ENCODE measurements at places on chromosomes 2 and 18.
A peak's percentile ranks its signal among the peaks of the same experiment; 100 is the strongest.

DNA sequence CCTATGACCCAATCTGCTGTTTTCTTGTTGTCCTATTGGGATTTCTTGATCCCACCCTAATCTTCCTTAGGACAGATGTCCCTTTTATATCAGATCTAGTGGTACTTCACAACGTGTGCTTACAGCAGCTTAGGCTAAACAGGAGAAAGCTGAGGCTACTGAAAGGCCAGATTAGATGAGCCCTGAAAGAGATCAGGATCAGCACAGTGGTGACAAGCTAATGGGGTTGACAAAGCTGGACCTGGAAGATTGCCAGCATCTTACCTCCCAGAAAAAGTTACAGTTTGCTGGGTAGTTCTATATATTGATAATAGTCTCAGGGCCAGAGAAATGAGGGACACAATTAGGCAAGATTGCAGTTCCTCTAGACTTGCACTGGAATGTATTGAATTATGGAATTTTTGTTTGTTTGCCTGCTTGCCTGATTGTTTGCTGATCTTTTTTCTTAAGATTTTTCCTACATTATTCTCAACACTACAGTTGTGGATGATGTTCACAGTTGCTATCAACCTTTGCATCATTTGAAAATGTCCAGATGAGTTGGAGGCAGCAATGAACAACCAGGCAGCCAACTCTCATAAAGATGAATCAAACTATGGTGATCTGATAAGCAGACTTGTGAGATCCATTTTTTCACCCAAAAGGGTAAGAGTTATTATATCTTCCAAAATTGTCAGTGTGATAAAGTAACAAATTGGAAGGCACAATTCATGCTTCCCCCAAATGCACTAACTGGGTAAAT, 49.1 kb upstream of the PIK3C3 start:
- no peak for DNase-seq

GRCh38 chr2:3175568-3175955, 202.1 kb downstream of the EIPR1 start:
- DNase-seq = no peak

- no peak for DNase-seq
Measured at GRCh38 chr18:5979176-5979888, 84.0 kb upstream of the TMEM200C start.

GRCh38 chr2:231163011-231163410, 35.4 kb upstream of the ARMC9 start:
- no peak for DNase-seq

DNA sequence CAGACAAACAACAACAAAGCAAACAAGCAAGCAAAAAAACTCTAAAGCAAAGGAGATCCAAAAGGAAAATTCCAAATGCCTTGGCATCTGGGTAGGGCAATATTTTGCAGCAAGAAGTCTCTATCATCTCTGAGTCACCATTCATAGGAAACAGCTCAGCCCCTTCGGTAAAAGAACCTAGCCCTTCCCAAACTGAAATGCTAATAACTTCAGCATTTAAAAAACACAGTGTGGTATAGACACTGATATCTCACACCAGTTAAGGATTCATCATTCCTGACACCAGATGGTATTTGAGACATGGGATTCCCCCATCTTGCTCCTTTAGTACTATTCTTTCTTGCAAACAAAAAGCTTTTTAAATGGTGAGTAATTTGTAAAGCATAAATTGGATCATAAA, 491.8 kb downstream of the TXNL1 start:
- DNase-seq = no peak

DNA sequence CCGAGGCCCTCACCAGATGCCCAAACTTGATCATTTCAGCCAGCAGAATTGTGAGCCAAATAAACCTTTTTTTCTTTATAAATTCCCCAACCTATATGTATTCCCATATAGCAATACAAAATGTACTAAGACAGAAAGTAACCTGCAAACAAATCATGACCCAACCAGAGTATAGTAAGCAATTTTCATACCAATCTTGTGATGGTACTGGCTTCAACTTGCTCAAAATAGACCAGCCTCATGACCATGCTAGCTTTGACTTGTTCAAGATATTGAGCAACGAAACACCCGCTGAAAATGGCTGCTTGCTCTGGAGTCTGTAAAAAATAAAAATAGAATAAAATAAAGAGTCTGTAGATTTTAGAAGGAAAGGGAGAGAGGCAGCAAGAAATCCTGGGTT, 97.6 kb downstream of the C1D start:
- no peak for DNase-seq

GRCh38 chr2:183093857-183094657, 15.5 kb downstream of the DUSP19 start:
- DNase-seq = no peak

DNA sequence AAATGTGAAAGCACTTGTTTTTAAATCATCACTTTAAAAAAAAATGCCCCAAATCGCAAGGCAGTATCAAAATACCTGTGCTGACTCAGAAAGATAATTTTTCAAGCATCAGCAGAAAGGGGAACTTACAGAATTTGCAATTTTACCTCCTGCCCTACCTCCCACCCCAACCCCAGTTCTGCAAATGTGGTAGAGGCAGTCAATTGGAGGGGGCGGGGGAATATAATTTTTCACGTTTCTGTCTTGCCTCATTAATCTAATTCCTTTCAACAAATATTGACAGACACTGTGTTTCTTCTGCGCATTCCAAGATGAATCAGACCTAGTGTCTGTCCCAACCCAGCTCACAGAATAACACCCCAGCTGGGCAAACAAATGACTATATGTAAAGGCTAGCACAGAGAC, 76.8 kb downstream of the ALPK2 start:
- DNase-seq = peak; percentile 34

DNA sequence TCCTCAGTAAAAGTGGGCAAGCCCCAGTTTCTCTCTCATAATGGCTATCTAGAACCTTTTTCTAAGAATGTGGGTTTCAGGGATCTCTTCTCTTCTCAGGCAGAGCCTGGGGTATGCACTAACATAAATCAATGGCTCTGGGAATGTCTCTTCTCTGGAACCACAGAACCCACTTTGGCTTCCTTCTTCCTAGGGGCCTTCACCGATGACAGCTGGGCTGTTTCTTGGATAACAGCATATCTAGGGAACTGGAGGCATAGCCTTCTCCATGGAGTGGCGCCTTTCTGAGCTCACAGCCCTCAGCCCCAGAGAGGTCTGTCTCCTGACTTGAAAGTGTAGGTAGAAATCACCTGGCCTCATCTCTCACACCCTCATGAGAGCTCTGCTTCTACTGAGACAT, 247.9 kb downstream of the CLIP4 start:
- DNase-seq = no peak

DNA sequence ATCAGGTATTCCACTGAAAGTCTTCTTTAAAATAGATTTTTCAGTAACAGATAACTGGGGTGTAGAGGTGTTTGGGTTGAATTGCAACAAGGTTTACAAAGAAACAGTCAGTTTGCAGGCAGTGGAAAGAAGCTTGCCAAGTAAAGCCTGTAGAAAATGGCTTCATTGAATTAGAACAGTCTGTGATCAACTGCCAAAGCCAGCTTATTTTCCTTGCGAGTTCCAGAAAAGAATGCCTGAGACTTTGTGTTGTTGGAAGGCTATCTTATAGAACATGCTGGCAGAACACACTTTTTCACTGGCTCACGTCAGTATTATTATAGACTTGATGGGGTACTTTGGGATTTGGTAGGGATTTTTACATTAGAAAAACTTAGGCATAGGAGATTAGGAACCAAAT, 601.0 kb downstream of the XIRP2 start:
- no peak for DNase-seq

DNA sequence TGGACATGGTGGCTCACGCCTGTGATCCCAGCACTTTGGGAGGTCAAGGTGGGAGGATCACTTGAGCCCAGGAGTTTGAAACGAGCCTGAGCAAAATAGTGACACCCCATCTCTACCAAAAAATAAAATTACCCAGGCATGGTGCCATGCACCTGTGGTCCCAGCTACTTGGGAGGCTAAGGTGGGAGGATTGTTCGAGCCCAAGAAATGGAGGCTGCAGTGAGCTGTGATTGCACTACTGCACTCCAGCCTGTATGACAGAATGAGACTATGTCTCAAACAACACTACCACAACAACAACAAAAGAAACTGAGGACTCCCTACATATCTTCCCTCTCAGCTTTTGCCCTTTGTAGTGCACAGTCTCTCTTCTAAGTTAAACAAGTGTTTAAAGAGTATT, 53.3 kb upstream of the UPP2 start:
- no peak for DNase-seq

DNA sequence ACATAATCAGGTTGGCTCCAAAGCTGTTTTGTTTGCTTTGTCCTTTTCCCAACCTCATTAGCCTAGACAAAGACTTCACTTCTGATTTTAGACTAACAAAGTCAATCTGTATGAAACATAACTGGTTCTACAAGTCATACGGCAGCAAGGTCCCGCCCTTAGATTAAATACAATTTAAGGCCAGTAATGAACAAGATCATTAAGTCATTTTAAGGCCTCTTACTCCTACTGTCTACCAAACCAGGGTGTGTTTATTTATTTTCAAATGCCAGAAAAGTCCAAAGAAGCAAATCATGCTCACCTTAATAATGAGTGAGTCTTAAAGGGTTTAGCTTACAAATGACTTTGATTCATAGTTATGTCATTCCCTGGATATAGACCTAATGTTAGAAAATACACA, 148.4 kb upstream of the ACVR2A start:
- DNase-seq = no peak

DNA sequence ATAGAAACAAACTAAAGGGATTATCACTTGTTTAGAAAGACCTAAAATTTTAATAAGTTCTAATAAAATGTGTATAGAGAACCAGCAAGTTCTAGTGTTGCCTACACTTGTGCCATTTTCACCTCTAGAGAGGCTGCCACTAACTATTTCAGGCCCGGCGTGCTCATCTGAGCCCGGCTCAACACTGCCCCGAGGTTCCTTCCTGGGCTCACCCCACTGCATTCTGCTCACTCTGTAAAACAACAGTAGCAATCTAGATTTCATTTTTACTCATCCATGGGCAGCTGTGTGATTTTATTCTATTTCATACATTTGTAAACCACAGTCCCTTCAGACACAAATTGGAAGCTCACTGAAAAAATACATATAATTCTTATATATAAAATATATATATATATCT, 253.2 kb downstream of the L3MBTL4 start:
- no peak for DNase-seq

- no peak for DNase-seq
Measured at GRCh38 chr2:186256540-186256939, 229.5 kb upstream of the ZC3H15 start.

GRCh38 chr2:18475884-18476283, 84.6 kb downstream of the RDH14 start:
- DNase-seq = no peak

GRCh38 chr2:96859681-96860064, 1.9 kb upstream of the ANKRD39 start:
- DNase-seq = no peak

- no peak for DNase-seq
Measured at GRCh38 chr2:226185616-226186211, 613.9 kb downstream of the IRS1 start.

DNA sequence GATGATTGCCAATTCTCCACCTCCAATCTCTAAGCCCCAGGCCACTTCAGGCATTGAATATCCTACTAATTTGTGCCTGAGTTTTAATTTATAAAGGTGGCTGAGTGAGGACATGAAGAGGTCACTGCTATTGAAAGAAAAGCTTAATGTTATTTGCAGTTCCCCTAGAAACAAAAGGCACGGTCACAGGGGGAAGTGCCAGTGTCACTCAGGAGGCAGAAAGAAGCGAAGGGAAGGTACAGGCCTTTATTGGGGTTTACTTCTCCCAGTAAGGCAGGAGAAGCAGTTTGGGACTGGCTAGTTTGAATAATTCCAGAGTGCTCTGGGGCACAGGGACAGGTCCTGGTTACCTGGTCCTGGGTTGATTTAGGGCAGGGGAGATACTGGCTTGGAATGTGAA, 1.7 kb upstream of the ABHD1 start:
- no peak for DNase-seq

GRCh38 chr2:96874198-96874831, 4.4 kb upstream of the SEMA4C start:
- peak; percentile 32 for DNase-seq

DNA sequence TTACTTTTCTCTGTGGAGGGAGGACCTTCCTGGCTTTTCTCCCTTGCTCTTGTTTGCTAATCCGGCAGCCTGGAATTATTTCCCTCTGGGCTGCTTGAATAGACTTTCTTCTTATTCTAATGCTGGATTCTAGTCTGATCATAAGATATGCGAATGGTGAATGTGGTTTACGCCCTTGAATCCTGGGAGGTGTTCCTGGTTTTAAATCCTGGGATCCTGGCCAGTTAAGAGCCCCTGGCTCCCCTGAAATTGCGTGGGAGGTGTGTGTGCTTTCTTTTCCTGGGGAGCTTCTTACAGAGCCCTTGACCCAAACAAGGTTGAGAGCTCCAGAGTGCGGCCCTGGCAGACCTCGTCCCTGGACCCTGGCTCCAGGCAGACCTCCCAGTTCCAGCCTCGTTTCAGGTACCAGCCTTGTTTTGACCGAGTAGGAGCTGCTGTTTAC, 2.8 kb downstream of the SH3BP4 start:
- DNase-seq = no peak

GRCh38 chr2:135043345-135043744, 3.9 kb downstream of the MAP3K19 start:
- DNase-seq = peak; percentile 13

GRCh38 chr2:70340761-70341476, 39.1 kb upstream of the FAM136A start:
- peak; percentile 6 for DNase-seq

DNA sequence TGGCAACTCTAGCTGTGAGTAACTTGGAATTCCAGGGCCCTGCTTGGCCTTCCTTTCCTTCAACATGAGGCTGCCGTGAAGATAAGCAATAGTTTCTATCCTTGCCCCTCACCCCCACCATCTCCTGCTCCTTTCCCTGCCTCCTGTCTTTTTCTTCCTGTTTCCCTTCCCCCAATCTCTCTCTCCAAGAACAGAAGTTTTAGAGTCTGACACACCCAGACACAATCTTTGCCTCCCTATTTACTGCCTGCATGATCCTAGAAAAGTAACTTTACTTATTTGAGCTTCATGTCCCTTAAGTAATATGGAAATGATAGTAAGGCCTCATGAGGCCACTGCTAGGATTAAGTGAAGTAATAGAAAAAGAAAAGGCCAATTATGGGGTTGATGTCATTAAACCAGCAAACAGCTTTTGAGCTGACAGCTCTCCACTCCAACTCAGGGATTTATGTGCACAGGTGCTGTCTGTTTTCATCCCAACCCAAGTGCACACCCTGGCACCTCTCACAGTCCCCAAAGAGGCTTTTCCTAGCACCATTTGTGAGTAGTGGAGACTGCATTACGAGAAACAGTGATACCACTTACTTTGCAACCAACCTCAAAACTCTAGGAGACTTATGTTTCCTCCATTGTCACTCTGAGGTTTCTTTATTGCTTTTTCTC, 123.7 kb upstream of the SIX3 start:
- DNase-seq = no peak

DNA sequence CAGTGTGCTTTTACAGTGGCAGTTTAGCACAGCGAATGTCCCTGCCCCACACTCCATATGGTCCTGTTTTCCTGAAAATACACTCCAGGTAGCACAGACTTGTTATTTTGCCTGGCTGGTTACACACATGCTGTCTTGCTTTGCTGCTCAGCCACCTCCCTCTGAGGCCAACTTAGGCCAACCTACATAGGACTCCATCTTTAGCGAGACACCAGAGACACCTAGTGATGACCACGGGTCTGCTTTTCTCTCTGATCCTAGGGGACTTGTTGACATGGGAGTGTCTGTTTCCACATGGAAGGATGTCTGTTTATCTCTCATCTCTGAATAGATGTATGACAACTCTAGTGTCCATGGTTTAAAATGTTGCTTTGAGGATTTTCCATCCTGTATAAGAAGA, 43.3 kb downstream of the PLEKHB2 start:
- DNase-seq = no peak

GRCh38 chr18:57618910-57619309, 2.7 kb downstream of the NARS1 start:
- DNase-seq = no peak

GRCh38 chr2:57728691-57729090, 317.9 kb upstream of the VRK2 start:
- DNase-seq = no peak
